ENCODE measurements at places on chromosomes 6 and 20.

GRCh38 chr6:143753678-143754077 is 75.9 kb downstream of the PHACTR2 start:
- DNase-seq = no peak

DNA sequence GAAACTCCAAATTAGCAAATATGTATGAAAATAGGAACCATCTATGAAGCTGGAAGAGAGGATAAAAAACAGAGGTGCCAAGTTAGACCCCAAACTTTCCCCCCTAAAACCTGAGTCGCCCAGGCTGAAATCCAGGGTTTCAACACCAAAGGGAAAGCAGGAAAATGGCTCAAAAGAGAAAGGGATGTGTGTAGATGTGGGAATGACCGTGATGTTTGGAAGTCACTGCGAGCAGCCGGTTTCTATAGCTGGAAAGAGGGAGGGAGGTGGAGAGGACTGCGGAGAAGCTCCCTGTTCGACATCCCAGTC is 4.5 kb downstream of the RING1 start:
- no peak for DNase-seq

DNA sequence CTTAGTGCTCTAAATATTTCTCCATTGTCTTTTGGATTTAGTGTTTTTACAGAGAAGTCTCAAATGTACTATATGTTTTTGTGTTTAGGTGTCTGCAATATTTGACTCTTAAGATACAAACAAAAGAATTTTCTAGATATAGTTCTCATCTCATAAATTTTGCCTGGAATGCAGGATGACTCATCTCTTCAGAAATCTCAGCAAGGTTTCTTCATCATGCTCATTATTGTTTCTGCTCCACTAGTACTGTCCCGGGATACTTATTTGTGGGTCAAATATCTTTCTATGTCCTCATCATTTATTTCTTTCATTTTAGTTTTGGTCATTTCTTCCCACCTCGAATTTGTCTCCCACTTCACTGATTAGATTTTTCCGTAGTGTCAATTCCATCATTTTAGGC is 9.5 kb downstream of the AHI1 start:
- DNase-seq = no peak

DNA sequence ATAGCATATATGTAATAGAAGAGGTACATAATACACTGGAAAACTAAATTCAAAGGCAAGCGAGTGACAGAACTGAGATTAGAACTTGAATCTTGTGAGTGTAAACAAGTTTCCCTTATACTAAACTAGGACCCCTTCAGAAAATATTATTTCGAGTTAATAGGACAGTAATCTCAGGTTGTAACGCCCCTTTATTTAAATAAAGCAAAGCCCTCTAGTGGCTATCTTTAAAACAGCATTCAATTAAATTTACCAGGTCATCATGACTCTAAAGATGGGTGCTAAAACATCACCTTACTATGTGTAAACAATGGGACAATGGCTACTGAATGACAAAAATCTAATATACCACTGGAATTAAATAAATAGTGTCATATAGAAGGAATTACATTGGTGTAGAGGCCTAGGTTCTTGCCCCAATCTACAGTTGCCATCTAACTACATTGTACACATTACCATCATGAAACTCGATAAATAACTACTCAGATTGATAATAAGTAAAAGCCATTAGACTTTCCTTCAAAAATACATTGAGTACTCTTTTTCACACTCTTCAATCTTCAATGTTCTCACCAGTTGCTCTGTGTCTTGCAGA is 255.4 kb upstream of the IRAK1BP1 start:
- no peak for DNase-seq

DNA sequence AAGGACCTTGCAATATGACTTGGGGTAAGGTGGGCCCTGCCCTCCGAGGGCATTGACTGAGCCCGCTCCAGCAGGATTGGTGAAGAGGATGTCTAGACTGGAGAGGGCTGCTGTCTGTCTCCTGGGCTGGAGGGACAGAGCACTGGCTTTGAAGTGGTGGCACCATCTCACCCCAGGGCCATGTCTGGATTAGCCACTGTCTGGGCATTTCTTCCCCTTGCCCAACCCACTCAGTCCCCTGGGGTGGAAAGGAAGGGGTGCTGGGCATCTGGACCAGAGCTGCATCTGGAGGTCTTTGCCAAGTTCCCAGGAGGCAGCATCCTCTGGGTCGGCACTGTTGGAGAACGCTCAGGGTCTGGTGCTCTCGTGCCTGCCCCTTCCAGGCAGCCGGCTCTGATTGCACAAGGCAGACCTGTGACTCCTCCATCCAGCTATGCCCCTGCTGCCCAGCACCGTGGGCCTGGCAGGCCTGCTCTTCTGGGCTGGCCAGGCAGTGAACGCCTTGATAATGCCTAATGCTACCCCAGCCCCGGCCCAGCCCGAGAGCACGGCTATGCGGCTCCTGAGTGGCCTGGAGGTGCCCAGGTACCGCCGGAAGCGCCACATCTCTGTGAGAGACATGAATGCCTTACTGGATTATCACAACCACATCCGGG is at the start of gene R3HDML:
Gene R3HDML (plus strand): TSS at position 319 of the 656 bp plus-strand sequence. CDS start 115 bp downstream, at position 434.
- DNase-seq = no peak

DNA sequence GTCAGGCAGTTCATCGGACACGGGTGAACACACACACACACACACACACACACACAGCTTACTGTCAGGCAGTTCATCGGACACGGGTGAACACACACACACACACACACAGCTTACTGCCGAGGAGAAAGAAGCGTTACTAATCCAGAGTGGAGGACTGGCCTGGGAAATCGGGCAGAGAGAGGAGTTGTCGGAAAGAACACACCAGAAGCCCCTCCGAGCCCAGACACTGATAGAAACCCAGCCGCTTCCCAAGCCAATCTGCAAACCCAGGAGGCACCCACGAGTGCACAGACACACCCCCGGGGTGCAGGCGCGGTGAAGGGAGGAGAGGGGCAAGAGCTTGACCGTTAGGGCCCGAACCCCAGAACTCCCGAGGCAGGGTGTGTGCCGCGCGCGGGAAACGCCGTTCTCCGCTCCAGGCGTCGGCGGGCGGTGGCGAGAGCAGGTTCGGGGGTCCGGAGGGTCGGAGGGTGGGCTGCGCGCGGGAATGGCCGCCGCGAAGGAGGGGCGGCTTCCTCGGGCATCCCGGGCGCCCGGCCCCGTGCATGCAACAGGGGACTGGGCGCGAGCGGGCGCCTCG is 636 bp downstream of the ELOVL2 start:
- peak; percentile 10 for DNase-seq

- DNase-seq = no peak
These were observed 223.1 kb downstream of the PHF3 start for GRCh38 chr6:63858691-63859090.

DNA sequence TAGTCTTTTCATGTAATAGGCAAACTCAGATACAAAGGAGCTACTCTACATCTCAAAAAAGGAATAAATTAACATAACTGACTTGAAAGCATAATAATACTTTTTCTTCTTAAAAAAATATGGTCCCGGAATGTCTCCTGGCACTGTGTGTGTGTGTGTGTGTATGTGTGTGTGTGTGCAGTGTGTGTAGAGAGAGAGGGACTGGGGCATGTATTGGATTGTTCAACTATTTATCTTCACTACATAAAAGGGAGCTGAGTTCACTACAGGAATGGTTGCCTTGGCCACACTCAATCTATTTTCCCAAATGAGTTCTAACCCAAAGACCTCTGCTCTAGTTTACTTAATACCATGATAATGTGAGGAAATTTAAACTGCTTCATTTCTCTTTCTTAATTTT is 51.1 kb downstream of the B3GAT2 start:
- DNase-seq = no peak

DNA sequence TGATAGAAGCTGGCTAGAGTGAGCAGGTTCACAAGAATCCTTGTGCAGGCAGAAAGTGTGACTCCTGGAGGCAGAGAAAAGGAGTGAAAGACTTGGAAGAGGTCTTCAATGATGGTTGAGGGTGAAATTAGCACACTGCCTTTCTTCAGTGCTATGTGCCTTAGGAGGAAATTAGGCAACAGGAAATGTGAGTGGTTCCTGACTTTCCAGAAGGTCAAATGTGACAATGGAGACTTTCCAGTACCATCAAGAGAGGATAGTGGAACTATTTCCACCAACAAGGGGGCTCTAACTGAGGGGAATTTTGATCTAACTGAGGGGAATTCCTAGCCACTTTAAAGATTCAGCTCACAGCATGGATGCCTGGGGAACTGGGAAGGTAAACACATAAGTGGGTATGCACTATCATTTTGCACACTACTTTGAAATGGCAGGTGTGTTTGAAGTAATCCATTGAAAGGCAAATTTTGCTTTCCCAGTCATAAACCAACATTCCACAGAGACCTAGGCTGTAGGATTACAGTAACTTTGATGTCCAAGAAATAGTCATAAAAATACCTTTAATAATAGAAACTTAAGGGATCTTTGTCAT is 90.0 kb downstream of the PERP start:
- no peak for DNase-seq

DNA sequence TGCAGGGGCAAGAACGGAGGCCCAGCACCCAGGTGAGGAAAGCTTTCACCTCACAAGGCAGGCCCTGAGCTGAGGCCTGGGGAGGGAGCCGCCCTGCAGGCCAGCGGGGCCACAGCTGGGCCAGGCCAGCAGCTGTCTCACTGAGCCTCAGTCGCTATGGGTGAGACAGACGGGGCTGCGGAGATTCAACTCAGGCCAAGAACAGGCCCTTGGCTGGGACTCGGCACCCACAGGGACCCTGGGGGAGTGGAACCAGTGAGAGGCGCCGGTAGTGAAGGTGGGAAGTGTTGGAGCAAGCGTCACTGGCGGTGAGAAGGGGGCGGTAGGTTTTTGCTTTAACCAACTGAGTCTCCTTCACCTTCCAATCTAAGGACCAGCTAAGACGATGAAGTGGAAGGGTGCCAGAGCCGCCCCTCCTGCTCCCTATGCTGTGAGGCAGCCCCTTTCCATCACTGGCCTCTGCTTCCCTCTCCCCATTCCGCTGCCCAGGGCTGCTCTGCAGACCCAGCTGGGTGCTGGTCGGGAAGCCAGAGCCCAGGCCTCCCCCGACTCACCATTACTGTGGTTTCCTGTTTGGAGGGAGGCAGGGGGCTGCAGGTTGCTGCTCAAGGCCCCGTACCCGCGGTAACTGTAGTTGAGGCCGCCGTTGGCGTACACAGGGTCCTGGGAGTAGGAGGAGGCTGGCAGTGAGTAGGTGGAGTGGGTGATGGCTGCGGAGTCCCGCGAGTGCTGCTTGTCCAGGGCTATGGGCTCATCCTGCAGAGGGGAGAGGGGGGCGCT is 93.7 kb downstream of the ASXL1 start:
- DNase-seq = no peak

DNA sequence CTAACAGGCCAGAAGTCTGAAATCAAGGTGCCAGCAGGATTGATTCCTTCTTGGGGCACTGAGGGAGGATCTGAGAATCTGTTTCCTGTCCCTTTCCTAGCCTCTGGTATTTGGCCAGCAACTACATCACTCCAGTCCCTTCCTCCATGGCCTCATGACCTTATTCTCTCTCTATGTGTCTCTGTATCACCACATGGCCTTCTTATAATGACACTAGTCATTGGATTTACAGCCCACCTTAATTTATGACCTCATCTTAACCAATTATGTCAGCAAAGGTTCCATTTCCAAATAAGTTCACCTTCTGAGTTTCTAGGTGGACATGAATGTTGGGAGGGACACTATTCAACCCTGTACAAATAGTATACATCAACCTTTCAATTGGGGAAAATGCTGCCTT is 29.3 kb downstream of the SCML4 start:
- DNase-seq = no peak

GRCh38 chr6:167091805-167092107 is 31.1 kb upstream of the CCR6 start:
- no peak for DNase-seq

GRCh38 chr6:43304882-43305281 is 3.7 kb downstream of the CRIP3 start:
- no peak for DNase-seq

GRCh38 chr6:5012519-5012918 is 8.7 kb upstream of the RPP40 start:
- DNase-seq = no peak

DNA sequence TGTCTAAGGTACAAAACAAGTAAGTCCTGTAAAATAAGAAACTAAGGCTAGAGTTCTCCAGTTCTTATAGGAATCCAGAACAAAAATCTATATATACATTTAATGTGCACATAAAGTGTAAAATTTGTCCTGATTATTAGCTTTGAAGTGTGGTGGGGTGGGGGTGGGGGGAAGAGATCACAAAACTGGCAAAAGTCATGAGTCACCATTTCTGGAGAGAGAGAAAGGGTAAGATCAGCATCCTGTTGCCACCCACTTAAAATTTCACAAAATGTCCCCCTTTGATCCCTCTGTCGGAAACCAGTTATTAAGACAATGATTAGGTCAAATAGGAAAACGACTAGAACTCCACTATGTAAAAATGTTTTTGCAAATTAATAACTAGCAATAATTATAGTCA is 482.0 kb upstream of the POU3F2 start:
- DNase-seq = no peak

- DNase-seq = no peak
These were observed 4.5 kb upstream of the GPSM3 start for GRCh38 chr6:32196682-32197616.

- no peak for DNase-seq
These were observed 471.3 kb upstream of the NRSN1 start for GRCh38 chr6:23654745-23655144.

GRCh38 chr6:34571388-34571787 is 15.3 kb upstream of the SPDEF start:
- DNase-seq = no peak

DNA sequence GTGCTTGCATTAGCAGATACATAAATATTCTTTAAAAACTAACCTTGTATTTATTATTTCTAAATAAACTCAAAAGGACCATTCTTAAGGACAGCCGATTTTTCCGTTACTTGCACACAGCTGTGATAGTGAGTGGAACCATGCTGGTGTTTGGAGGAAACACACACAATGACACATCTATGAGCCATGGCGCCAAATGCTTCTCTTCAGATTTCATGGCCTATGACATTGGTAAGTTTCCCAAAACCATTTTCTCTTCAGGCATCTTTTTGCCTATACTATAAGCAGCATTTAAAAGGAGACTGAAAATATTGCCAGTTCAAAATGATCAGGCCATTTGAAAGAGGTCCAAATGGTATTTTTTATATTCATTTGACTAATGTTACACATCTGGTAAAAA is 92.3 kb downstream of the ATRN start:
- no peak for DNase-seq

- DNase-seq = no peak
These were observed 192.4 kb downstream of the BMP2 start for GRCh38 chr20:6959900-6960312.

- no peak for DNase-seq
These were observed 279.9 kb upstream of the CDYL start for GRCh38 chr6:4496284-4496683.

DNA sequence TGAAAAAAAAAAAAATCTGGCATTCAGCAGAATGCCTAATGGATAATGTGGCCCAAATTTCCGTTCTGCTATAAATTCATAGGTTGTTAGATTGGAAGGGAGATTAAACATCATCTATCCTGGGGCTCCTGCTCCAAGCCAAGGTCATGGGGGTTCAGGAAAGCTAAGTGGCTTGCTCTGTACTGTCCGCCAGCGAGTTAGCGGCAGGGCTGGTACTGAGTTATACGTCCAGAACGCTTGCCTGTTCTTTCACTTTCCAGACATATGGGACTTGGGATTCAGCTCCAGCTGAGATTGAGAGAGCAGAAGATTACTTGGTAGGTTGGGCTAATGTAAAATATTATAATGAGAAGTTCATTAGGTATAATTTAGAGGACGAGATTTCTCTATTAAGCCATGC is 858 bp downstream of the RWDD1 start:
- no peak for DNase-seq
